ENCODE measurements at places on chromosomes 2 and 18.

DNA sequence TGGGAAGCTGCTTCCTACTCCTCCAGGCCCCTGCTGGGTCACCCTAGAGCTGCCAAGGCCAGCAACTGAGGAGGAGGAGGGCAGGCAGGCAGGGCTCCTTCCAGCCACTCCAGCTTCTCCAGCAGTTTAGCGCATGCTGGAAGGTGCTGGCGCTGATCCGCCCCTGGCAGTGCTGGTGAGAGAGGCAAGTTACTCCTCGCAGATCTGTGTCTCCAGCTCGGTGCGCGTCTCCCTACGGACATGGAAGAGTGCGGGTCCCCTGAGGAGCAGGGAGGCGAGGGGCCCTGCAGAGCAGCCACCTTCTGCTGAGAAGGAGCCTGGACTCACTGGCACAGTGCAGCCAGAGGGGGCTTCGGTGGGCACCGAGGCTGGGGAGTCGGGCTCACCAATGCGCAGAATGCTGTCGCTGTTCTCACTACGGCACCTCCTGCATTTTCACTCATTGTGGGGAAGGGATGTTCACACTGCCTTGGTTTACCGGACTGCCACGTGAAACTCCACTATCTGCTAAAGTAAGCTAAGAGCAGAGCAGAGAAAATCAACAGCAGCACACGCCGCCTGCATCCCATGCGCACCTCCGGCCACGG lies 206.0 kb downstream of the HDAC4 start:
- DNase-seq = no peak

DNA sequence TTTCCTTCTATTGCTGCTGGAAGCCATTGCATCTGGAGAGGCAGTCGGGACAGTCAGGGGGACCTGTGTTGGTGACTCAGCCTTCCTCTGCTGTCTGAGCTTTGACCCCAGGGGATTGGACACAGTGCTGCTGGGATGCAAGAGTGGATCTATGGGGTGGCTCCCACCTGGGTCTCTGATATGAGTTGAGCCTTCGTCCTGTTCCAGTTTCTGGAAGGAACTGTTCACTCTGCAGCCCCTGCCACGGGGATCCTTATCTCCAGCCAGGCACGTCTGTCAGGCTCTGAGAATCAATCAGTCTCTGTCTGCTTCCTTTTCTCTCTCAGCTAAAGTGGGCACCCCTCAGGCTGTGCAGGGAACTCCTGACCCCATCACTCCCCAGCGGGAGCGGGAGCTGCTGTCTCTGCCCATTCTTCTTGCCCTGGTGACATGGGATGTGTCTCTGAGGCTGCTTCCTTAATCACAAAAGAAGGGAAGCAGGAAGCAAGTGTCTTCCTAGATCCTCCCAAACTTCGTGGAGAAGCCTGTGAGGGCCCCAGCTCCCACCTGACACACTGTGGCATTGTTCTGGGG lies 51.7 kb downstream of the ARHGAP28 start:
- no peak for DNase-seq

DNA sequence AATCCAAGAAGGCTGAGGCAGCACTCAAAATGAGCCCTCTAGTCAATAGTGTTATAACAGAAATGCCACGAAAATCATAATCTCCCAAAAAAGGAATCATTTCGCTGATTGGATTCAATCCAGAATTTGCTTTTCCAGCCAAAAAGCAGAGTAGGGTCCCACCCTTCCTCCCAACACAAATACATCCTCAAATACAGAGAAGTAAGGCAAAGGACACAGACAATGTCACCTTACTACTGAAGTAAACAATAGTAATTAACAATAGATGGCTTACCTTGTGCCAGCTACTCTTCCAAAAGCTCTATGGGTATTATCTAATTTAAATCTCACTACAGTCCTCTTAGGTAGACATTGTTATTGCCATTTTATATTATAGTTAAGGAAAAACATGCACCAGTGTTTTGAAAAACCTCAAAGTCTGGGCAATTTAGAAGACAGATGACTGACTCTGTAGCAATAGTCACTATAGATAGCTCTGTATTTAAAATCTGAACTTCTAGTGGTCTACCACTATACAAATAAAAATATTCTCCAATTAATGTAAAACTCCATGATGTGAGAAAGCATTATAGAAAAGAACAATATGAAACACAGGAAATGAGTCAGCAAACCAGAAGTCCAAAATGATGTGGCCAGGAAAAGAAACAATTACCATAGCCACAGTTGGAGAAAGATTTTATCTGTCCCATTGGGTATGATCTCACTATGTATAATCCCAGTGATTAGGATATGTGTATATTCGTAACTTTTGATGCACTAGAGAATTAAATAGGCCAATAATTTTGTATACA lies 305.0 kb upstream of the ERBB4 start:
- DNase-seq = no peak

DNA sequence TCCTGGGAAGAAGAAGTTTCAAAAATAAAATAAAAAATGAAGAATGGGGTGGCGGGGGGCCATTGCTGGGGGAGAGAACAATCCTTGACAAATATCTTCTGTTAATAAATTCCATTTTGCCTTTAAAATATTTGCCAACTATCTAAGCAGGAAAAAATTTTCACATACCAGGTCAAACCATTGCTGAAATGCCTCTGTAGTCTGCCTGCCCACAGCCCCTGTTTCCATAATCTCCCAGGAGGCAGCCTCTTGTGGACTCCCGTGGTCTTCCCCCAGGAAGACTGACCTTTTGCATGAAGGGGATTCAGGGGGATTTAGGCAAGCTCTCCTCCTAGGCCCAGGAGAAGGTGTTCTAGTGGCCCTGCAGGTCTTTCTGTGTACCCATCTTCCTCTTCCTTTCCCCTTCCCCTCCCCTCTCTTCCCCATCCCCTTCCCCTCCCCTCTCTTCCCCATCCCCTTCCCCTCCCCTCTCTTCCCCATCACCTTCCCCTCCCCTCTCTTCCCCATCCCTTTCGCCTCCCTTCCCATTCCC lies 61.0 kb downstream of the RPL37A start:
- DNase-seq = no peak

- DNase-seq = no peak
These were observed 141.8 kb downstream of the GRB14 start for GRCh38 chr2:164479460-164479859.

DNA sequence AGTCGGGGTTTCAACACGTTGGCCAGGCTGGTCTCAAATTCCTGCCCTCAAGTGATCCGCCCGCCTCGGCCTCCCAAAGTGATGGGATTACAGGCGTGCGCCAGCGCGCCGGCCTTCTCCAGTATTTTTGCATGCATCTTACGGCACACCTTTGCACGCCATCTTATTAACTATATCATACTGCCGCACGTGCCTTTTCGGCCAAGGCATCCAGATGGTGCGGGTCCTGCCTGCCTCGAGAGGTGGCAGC lies 765 bp upstream of the ING5 start:
- no peak for DNase-seq

All from activated T-helper 1 cell treated with anti-CD3 and anti-CD28 coated beads, Interleukin-2, amount 50 U/mL, for 16 hours (primary cell).